ENCODE measurements at places on chromosomes 7 and 10. TPM values are rescaled to one million over a fixed set of nuclear protein-coding genes. Genes with fewer than 3 reads are reported as not detected.

The HTR7 gene
- total RNA-seq = not detected

DNA sequence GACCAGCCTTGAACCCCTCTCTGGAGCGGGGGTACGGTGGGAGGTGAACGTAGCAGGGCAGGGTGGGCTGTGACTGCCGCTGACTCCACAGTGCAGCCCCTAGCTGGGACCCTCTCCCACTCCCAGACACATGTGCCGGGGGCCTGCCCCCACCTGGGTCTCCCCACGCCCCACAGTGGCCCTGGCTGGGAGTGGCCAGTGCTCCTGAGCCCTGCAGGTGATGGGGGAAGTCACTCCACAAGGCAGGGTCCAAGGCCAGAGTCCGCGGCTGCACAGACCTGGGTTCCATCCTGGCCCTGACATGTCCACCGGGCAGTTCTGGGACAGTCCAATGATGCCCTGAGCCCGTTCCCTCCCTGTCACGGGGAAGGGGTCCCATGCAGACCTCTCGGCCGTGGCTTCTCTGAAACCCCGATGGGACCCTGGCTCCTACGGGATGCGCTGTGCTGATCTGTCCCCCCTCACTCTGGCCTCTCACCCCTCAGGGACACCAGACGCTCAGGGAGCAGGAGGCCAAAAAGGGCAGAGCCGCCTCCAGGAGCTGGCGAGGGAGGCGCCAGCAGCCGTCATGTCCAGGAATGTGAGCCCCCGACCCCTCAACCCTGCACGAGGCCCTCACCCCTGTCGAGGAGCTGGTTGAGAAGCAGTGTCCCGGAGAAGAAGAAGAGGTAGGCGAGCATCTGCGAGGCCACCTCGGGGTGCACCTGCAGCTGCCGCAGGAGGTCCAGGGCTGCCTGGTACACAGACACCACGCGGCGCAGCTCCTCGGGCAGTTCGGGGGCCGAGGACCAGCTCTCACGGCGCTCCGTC lies 40.4 kb downstream of the AP5Z1 start:
- DNase-seq = no peak

- no peak for DNase-seq
These were observed 39.2 kb upstream of the FGFR2 start for GRCh38 chr10:121637437-121637836.

- peak; percentile 61 for DNase-seq
These were observed 7.4 kb downstream of the INPP5A start for GRCh38 chr10:132544744-132545658.

GRCh38 chr7:116249969-116250553 lies 39.7 kb downstream of the TES start:
- DNase-seq = peak; percentile 38

DNA sequence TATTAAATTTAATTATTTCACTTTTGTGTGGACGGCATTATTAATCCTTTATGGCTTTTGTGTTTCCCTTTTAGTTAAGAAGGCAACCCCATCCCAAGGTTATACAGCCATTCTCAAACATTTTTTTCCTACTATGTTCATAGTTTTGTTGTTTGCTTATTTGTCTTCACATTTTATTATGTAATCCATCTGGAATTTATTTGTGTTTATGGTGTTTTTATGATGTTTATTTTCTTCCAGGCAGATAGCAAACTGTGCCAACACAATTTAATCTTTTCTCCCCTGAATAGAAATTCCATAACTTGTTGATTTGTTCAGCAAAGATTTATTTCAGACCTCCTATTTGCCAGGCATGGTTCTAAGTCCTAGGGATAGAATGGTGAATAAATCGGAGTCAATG lies 42.9 kb downstream of the RAB18 start:
- DNase-seq = no peak

GRCh38 chr7:8590791-8591190 lies 157.4 kb downstream of the NXPH1 start:
- DNase-seq = no peak

DNA sequence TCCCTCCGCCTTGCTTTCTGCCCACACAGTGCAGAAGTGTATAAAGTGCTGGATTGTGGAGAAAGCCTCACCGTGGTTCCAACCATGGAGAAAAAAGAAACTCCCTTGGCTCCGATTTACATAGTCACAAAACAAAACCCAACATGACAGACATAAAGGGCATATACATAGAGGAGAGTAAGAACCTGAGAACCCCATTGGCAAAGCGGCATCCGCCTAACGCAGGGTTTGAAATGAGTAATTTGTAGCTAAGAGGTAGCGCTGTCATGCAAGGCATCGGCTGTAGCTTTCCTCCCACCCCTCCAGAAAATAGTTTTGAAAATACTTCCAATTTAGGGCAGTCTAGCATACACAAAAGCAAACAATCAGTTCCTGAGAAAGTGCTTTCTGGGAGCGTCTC lies 126.0 kb upstream of the NRBF2 start:
- no peak for DNase-seq

GRCh38 chr10:61404751-61405150 lies 48.4 kb downstream of the TMEM26 start:
- no peak for DNase-seq

DNA sequence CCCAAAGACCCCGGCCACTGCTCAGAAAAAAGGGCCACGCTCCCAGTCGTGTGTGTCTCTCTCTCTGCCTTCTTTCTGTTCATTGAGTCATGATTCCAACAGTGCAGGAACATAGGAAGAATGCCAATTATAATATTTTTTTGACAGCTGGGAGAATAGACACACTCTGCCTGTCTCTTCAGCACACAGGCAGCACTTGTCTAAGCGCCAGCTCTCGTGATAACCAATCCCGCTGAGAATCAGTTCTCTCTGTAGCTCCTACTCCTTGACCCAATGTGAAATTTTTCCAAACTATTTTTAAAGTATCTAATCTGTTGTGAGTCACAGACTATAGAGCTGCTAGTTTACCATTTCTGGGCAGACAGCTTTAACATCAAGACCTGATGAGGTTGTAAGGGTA lies 145.7 kb upstream of the RHEB start:
- DNase-seq = no peak
